ENCODE measurements at places on chromosomes 2 and 18. TPM values are rescaled to one million over a fixed set of nuclear protein-coding genes. Genes with fewer than 3 reads are reported as not detected.
A peak's percentile ranks its signal among the peaks of the same experiment; 100 is the strongest.

DNA sequence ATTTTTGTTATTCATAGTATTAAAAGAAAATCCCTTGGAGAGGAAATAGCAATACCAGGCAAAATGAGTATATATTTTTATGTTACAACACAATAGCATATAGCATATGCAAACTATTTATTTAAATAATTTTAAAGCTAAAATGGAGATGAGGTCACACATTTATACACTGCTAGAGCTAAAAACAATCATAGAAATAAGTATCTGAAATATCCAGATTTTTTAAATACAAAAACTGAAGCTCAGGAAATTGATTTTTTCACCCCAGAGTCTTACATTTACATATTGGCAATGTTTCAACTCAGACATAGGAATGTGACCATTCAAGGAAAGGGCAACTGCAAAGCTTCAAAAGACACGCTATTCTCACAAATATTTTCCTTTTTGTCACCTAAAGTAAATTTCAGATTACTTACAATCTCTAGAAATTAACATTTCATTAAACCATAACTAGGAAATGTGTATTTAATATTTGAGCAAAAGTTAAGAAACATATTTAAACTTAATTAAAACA lies 8.9 kb downstream of the TFPI start:
- no peak for DNase-seq

- no peak for DNase-seq
Observed at GRCh38 chr2:64328415-64328722, 125.6 kb upstream of the LGALSL start.

DNA sequence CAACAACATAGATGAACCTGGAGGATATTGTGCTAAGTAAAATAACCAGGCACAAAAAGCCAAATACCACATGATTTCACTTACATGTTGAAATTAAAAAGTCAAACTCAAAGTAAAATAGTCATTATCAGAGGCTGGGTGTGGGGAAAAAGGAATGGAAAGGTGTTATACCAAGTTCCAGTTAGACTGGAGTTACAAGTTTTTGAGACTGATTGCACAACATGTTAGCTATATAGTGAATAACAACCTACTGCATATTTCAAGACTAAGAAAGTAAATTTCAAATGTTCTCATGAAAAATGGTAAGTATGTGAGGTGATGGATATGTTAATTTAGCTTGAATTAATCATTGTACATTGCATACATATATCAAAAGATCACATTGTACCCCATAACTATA lies 116.8 kb upstream of the HNMT start:
- no peak for DNase-seq

DNA sequence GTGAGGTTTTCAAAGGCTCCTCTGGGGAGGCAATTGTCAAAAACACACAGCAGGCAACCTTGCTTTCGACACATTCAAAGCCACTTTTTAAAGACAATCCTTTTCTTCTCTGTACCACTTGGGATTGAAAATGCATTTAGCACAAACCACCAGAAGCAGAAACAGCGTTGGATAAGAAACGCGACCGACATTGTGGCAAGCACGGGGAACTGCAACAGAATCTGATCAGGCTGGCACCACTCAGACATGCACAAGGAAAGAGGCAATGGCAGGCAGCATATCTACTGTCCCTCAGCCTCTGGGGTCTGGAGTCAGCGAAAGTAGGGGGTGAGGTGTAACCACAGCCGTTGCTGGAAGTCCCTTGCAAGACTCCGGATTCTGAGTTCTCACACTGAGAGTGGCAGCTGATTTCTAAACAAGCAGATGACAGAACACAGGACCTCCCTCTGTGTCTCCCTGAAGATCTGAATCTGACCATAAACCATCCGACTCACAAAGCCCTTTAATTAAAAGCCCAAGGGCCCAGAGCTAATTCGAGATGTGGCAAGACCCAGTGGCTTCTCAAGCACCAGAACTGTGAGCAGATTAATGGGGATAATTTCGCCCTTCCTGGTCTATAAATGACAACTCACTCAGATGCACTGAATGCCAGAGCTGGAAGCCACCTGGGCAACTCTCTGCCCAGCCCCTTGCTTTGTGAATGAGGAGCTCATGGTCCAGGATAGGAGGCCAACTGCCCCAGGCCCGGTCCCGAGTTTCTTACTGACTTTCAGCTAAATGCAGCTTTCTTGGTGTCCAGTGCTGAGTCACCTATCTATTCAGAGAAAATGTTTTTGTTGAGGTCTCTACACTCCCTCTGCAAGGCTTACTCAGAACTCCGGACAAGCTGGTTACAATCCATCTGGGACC lies 29.6 kb downstream of the CYRIA start:
- DNase-seq = no peak

GRCh38 chr2:226136739-226137138 lies 662.9 kb downstream of the IRS1 start:
- DNase-seq = no peak

The ALKAL2 gene
- total RNA-seq = 16.3 TPM

The MAP3K19 gene
- not detected for total RNA-seq

DNA sequence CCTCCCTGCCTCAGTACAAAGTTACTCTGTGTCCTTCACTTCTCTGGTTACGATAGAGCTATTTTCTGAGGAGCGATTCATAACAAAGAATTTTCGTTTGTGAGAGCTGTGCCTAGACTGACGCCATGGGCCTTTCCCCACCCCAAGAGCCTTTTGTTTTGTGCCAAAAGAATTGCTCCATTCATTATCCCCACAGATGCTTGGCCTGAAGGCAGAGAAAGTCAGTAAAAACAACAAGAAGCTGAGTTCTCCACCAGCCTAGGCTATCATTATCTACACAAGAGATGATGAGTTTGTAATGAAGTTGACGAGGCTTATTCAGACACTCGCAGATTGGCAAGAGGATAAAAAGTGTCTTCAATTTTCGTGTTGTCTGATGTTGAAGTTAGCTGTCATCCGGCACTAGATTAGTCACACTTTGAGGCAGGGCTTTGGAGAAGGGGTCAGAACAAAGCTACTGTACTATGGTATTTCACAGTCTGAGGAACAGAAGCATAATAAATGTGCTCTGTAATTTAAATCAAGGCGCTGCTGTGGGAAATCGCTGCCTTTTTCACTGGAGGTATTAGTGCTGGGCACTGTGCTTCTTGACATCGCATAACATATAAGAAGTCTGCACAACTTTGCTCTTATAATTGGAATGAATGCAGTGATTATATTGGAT lies 278.4 kb upstream of the FIGN start:
- DNase-seq = no peak

The DNAJC5G gene
- not detected for total RNA-seq

GRCh38 chr2:44097322-44097907 lies 71.3 kb upstream of the PPM1B start:
- no peak for DNase-seq

DNA sequence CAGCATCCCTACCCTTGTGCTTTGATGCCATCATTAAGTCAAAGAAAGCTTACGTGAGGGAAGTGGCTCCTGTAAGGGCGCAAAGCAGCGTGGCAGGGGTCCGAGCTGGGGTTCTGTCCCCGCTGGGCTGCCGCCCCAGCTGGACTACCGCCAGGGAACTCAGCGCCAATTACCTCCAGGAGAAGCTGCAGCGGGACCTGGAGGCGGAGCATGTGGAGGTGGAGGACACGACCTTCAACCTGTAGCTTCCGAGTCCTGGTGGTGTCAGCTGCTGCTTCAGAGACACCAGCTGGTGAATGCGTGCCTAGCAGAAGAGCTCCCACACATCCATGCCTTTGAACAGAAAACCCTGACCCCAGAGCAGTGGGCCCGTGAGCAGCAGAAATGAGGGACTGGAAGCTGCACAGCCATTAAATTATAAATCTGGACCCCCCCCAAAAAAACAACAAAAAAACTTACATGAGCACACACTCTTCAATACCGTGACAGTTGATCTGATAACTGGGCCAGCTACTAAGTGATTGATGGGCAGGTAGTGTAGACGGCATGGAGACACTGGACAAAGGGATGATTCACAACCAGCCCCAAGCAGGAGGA lies 20.1 kb upstream of the YES1 start:
- peak; percentile 30 for DNase-seq

DNA sequence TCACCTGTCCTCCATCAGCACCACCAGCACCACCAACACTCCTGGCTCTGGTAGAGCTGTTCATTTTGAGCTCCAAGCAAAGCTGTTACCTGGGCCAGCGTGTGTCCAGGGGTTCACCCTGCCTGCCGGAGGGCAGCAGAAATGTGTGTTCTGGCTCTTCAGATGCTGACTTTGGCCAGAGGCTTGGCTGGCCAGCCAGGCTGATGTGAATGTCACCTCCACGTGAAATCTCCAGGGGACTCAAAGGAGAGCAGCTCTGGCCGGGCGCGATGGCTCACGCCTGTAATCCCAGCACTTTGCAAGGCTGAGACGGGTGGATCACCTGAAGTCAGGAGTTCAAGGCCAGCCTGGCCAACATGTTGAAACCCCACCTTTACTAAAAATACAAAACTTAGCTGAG lies 33.5 kb downstream of the CIB4 start:
- no peak for DNase-seq

DNA sequence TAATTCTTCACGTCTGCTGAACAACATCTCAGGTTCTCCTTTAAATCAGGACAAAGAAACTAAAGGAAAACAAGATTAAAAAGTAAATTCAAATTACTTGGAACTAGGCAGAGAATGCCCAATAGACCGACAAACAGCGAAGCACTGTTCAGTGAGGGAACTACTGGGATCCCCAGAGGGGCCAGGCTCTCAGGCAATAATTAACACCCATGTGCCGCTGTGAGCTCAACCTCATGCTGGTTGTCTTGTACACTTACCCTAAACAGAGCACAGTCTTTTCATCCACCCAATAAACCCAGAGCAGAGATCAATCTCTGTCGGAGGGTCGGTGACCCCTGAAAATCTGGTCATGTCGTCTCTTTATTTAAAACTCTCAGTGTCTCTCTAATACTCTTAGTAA lies 229.9 kb upstream of the CRIM1 start:
- no peak for DNase-seq

The EGR4 gene
- total RNA-seq = 0.46 TPM

The CTDP1 gene
- 42.0 TPM for total RNA-seq

The AMER3 gene
- not detected for total RNA-seq

DNA sequence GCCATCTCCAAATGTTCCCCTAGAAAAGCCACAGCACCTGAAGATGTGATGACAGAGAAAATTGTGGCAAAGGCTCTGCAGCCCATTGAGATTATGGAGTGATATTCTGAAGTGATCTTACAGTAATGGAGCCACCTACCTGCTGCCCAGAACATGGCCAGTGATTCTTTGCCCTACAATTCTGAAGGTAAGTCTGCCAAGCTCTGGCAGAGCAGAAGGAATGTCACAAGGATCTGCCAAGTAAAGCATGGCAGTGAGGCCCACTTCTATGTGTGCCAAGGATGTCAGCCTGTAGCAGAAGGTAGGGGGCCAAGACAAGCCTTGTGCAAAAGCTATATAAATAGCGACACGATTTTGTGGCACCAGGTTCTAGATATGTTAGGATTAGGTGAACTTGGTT lies 155.1 kb downstream of the RND3 start:
- no peak for DNase-seq

The ERICH2 gene
- total RNA-seq = not detected

The ABCG8 gene
- 0.23 TPM for total RNA-seq

- no peak for DNase-seq
Observed at GRCh38 chr2:176637486-176638166, 368.4 kb downstream of the MTX2 start.

The CYTIP gene
- total RNA-seq = 206 TPM

DNA sequence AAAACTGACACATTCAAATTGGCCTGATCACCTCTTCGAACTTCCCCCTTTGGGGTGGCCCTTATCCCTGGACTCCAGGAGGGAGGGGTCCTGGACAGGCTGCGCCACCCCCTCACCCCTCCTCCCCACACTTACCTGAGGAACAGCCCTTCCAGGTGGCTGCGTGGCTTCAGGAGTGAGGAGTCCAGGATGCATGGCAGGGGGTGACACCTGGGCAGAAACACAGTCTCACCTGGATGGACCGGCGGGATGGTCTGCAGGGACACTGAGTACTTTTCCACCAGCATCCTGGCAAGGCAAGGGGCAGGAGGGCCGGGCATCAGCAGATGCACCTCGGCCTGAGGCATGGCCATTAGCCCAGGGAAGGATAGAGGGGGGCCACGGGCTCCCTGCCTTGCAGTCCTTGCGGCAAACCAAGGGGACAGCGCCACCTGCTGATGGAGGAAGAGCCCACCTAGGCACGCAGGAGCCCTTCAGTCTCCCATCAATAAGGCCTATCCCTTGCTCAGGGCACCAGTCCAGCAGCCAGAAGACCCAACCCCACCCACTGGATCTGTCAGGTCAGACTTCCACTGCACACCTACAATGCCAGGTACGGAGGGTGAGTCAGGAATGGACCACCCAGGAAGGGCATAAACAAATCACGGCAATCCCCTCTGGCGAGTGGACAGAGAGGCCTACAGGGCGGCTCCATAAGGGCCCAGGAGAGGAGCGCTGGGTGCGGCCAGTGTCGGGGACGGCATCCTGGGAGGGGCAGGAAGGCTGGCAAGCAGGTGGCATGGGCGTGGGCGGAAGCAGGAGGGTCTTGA lies 26.0 kb downstream of the FAM178B start:
- DNase-seq = peak; percentile 72

GRCh38 chr2:24183366-24184069 lies 8.7 kb downstream of the FAM228A start:
- no peak for DNase-seq

DNA sequence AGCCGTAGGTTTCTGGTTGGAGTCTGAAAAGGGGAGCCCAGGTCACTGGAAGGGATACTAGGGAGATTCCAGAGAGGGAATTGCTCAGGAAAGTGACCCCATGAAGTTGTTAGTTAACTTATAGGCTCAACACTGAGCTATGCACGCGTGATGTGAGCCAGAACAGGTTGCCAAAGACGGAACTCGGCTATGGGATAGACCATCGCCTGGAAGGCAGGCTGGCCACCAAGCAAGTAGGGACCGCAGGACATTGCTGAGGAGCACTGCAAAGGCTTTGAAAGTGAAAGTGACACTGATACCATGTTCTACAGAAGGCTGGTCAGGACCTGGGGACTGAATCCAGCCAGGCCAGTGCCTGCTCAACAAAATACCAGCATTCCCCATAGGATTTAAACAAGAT lies 7.3 kb downstream of the FARP2 start:
- no peak for DNase-seq

The GREB1 gene
- 0.23 TPM for total RNA-seq

The REG3A gene
- total RNA-seq = not detected

The ALK gene
- not detected for total RNA-seq

The HJURP gene
- total RNA-seq = 52.4 TPM
